ENCODE measurements at places on chromosomes 12 and 14. TPM values are rescaled to one million over a fixed set of nuclear protein-coding genes. Genes with fewer than 3 reads are reported as not detected.

The GALNT6 gene
- total RNA-seq, result 75.0 TPM

The PLEKHG7 gene
- total RNA-seq, result 0.07 TPM

The MANSC1 gene
- 10.8 TPM for total RNA-seq

The IL31 gene
- total RNA-seq, result not detected

The AHNAK2 gene
- 91.8 TPM for total RNA-seq

Measured in pulmonary artery endothelial cell (primary cell).